ENCODE measurements at places on chromosomes 2 and 18. TPM values are rescaled to one million over a fixed set of nuclear protein-coding genes. Genes with fewer than 3 reads are reported as not detected.

DNA sequence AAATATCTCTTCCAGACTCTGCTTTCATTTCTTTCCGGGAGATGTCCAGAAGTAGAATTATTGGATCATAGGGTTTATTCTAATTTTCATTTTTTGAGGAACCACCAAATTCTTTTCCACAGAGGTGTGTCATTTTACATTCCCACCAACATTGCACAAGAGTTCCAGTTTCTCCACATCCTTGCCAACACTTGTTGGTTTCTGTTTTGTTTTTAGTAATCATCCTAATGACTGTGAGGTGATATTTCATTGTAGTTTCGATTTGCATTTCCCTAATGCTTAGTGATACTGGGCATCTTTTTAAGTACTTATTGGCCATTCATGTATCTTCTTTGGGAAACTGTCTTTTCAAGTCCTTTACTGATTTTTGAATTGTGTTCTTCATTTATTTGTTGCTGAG lies 513.1 kb downstream of the PARD3B start:
- no peak for DNase-seq

DNA sequence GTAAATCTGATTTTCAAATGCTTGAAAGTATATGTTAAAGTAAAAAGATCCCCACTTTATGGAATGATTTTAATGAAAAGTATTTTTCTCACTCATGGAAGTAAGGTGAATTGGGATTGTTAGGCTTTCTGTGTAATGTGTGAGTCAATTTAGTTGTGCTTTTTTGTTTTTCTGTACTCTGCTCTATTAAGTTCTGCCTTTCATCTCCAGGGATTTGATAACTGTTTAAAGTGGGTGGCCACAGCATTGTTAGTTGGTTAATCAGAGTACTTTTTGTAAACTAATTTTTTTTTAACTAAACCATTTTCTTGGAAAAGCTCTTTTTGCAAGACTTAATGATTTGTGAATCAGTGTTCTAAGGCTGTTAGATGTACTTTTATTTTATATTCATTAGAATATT lies 76.8 kb downstream of the ABI2 start:
- no peak for DNase-seq

ESCO1 gene
- 18.5 TPM for total RNA-seq

GALNT13 gene
- total RNA-seq = 0.16 TPM

PPIG gene
- 72.6 TPM for total RNA-seq

OSR1 gene
- total RNA-seq = not detected

IL1B gene
- not detected for total RNA-seq

SPATA3 gene
- not detected for total RNA-seq

Data from activated naive CD8-positive, alpha-beta T cell treated with anti-CD3 and anti-CD28 coated beads for 36 hours (primary cell).